Mesothelial cell of epicardium (in vitro differentiated cells): ENCODE measurements at places on chromosomes 4 and X.

- DNase-seq, result no peak
Measured at GRCh38 chrX:68488657-68489056, 10.2 kb upstream of the YIPF6 start.

GRCh38 chr4:121988950-121989349 lies 37.1 kb upstream of the TRPC3 start:
- DNase-seq, result no peak

GRCh38 chr4:83504996-83505395 lies 20.1 kb upstream of the ABRAXAS1 start:
- DNase-seq, result no peak

- DNase-seq, result no peak
Measured at GRCh38 chr4:141643557-141643956, 7.2 kb downstream of the IL15 start.

- DNase-seq, result no peak
Measured at GRCh38 chr4:33780952-33781791, 2463.1 kb downstream of the ARAP2 start.

- DNase-seq, result no peak
Measured at GRCh38 chrX:8848911-8849310, 47.7 kb upstream of the FAM9A start.
